Amniotic stem cell (primary cell): ENCODE measurements at places on chromosomes 5 and 9.
A peak's percentile ranks its signal among the peaks of the same experiment; 100 is the strongest.

- no peak for DNase-seq
These were observed 581.8 kb downstream of the TAF11L14 start for GRCh38 chr5:18216016-18216415.

GRCh38 chr9:100098046-100098886 is 534 bp downstream of the ERP44 start:
- peak; percentile 23 for DNase-seq

- DNase-seq = no peak
These were observed 28.9 kb downstream of the ARHGEF28 start for GRCh38 chr5:73654819-73655318.

GRCh38 chr5:168239325-168239724 is 52.1 kb upstream of the WWC1 start:
- DNase-seq = no peak

- no peak for DNase-seq
These were observed 670.0 kb upstream of the FAM174A start for GRCh38 chr5:99865159-99865558.
